Stromal cell of bone marrow (primary cell): ENCODE measurements at places on chromosomes 12 and 14.

DNA sequence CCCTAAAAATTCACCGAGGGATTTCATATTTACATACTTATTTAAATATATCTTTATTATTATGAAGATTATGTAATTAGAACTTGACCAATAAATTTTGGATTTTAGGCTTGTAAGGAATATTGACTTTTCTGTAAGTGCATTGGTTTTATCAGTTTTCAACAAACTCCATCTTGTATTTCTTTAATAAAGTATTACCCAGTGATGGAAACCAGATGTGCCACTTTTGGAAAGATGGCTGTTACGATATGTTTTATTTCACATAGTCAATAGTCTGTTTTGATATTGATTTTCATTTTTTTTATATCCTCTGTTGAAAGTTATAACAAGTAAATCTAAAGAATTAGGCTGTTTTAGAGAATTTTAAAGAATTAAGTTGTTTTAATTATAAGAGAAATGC, 1.8 kb downstream of the MON2 start:
- no peak for DNase-seq

- DNase-seq, result no peak
These were observed 192.8 kb downstream of the GALC start for GRCh38 chr14:87800216-87800615.

DNA sequence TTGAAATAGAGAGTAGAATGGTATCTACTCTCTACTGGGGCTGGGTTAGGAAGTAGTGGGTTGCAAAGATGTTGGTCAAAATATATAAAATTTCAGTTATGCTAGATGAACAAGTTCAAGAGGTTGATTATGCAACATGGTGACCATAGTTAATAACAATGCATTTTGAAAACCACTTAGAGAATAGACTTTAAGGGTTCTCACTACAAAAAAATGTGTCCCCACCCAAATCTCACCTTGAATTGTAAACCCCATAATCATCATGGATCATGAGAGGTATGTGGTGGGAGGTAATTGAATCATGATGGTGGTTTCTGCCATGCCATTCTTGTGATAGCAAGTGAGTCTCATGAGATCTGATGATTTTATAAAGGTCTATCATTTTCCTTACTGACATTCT, 94.0 kb downstream of the C12orf50 start:
- DNase-seq, result no peak

GRCh38 chr12:82730953-82731459, 44.3 kb downstream of the TMTC2 start:
- DNase-seq, result peak; percentile 12

DNA sequence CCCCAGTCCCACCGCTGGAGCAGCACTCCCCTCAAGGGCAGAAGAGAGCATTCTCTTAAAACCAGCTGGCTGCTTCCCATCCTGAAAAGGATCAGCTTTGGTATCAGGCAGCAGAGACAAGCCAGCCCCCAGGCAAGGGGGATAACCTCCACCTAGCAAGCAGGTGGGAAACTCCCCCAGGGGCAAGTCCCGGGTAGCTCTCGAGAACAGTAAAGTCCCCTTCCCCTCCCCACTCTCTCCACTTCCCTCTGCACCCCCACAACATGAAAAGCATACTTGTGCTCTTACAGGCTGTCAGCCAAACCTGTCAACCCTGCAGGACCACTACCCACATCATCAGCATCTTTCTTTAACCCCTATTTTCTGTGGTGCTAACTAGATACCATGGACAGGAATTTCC, 254.0 kb downstream of the NTF3 start:
- no peak for DNase-seq

- no peak for DNase-seq
These were observed 190.5 kb downstream of the PHETA1 start for GRCh38 chr12:111178181-111179081.

- no peak for DNase-seq
These were observed 630.1 kb upstream of the TMEM132C start for GRCh38 chr12:127636882-127637281.

DNA sequence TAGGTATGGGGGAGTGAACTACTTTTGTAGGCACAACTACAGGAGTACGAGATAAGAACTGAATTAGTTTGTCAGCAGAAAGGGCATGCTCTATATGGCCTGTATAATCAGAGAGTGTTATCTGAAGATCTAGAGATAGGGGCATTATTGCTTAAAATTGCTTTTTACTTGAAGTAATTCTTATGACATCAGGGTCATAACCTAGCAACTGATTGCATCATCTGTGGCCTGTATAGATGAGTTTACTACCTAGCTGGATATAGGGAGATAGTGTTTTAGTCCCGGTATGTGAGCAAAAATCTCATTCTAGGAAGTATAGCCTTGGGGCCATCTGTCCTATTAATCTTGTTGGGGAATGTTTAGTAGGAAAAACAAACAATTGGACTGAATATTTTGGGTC, 142.7 kb downstream of the TMEM117 start:
- no peak for DNase-seq

- DNase-seq, result peak; percentile 36
These were observed 88.1 kb downstream of the BCL2L14 start for GRCh38 chr12:12158858-12159257.

DNA sequence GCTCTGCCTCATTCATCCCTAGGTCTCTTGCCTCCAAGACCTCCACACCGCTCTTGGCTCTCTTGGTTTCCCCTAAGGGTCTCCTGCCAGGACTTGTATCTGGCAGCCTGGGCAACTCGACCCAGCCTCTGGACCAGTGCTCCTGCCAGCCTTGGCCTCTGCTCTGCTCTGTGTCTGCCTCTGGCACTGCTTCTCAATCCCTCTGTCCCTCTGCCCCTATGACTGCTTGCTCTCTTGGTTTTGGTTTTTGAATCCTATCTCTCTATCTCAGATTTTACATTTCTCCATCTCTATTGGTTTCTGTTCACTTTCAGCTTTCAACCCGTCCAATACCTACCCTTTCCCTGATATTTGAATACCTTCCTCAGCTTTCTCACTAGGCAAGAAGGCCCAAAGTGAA, 6.3 kb downstream of the ITGA5 start:
- DNase-seq, result no peak

- no peak for DNase-seq
These were observed 91.9 kb downstream of the CRACR2A start for GRCh38 chr12:3661028-3661427.

- no peak for DNase-seq
These were observed 90.7 kb downstream of the METTL25 start for GRCh38 chr12:82448911-82449578.

GRCh38 chr12:98513379-98514322, 1.7 kb upstream of the TMPO start:
- DNase-seq, result no peak

GRCh38 chr14:49951691-49952345, 58.9 kb downstream of the ARF6 start:
- DNase-seq, result no peak

- no peak for DNase-seq
These were observed 93.6 kb upstream of the TMTC2 start for GRCh38 chr12:82593143-82593542.

GRCh38 chr12:27394676-27395075, 51.9 kb upstream of the SMCO2 start:
- no peak for DNase-seq

- no peak for DNase-seq
These were observed 193.0 kb upstream of the LMNTD1 start for GRCh38 chr12:25746131-25746530.

DNA sequence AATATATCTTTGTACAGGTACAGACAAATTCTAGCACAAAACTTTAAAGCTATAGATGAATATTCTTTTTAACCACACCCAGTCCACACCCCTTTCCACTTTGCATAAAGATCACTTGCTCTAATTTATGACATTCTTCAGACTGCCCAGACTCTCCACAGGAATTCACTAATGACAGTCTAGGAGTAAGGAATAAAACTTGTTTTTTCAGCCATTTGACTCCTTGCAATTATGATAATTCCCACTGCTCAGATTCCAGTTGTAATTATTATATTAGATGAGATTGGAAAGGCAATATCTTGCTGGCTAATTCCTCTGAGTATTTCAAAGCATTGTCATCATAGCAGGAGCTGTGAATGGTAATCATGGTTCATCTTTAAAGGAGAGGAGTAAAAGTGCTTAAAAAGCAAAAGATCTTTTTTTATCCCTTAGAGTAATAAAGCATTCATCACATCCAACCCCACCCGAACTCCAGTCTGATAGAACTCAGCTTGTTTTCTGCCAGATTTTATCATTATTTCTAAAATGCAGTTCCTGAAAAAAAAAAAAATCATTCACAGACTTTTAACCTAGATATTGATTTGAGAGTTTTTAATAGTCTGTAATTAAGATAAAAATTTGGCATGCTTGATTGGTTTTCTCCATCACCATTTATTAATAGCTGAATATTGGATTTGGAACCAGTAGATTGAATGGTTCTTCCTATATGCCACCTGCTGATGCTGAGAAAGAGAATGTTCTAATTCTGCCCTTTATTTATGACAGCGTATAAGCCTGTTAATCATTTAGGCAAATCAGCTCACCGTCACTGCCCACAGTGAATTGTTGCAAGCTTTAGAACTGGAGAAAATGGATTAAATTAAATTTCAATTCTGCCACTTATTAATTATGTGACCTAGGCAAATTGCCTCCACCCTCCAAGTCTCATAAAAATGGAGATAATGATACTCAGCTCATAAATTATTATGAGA, 93.9 kb upstream of the RASSF8 start:
- no peak for DNase-seq

GRCh38 chr12:56590237-56590830, 39.8 kb downstream of the BAZ2A start:
- DNase-seq, result no peak

GRCh38 chr14:73269729-73270531, 32.6 kb downstream of the PAPLN start:
- no peak for DNase-seq
